ENCODE measurements at places on chromosomes 13 and 19.

- DNase-seq = no peak
Observed at GRCh38 chr13:106701771-106702341, 133.9 kb upstream of the ARGLU1 start.

- no peak for DNase-seq
Observed at GRCh38 chr13:38440666-38441065, 91.0 kb downstream of the UFM1 start.

- DNase-seq = no peak
Observed at GRCh38 chr19:38352611-38353010, 17.0 kb downstream of the CATSPERG start.

DNA sequence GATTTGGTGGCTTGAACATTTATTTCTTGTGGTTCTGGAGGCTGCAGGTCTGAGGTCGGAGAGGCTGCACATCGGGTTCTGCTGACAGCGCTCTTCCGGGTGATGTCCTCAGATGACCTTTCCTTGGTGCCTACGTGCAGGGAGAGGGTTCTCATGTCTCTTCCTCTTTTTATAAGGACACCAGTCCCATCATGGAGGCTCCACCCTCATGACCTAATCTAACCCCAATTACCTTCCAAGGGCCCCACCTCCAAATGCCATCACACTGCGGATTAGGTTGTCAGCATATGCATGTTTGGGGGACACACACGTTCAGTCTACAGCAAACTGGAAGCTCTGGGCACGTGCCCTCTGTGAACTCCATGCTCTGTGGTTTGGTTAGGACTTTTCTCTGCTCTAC is 338.6 kb downstream of the FGF9 start:
- DNase-seq = no peak

DNA sequence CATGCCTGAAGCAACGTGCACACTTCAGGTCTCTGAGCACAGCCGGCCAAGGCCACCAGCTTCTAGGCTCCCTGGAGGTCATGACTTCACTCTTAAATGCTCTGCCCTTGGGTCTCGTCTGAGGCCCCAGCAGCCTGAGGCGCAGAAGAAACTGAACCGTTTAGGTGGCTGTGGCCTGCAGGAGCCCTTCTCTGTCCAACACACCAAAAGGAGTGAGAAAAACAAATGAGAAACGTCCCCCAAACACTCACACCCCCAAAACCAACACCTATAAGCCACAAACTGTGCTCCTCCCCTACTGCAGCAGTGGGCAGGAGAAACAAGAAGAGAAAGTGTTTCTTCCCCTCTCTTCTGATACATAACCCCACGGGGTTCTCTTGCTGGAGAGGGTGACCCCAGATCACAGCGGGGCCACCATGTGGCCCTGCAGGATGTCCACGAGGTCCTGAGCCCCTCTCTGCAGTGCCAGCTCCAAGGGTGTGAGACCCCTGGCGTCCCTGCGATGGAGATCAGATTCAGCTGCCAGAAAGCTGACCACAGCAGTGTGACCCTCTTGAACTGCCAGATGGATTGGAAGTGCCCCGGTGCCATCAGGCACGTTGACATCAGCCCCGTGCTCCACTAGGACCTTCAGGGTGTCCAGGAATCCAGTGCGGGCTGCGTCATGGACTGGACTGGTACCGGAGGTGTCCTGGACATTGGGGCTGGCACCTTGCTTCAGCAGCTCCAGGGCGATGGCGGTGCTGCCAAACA is 1.0 kb upstream of the KRI1 start:
- DNase-seq = peak; percentile 70

DNA sequence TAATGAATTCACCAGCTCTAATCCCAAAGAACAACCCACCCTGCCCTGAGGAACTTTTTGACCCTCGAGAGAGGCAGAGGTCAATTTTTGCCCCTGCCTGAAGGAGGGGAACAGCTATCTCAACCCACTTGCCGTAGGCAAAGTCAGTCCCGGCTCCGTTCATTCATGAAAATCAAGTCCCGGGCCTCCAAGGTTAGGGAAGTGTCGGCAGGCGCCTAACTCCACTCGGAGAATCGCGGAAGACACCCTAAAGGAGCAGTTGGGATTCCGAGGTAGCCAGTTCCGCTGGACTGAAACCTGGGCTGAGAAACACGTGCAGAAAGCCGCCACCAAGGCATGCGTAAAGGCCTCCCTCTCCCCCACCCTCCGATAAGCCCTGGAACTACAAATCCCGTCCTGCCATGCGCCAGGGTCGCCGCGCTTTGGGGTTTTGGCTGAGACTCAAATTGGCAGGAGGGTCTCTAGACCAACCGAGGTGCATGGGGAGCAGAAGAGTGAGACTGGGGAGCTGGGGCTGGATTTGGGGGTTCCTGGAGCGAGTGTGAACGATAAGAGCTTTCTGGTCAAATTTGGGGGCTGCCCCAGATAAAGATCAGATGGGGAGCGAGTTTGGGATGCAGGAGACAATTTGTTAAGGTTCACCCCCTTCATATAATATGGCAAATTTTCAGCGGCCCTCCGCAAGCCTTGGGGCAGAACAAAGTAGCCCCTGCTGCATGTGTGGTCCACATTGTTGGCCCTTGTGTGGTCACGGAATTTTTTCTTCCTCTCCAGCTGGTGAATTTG is at the start of gene TNPO2:
TSS of gene TNPO2 (minus strand) at position 292 of the 786 bp plus-strand sequence. CDS start 2,955 bp downstream, outside the sequence.
- DNase-seq = peak; percentile 54

GRCh38 chr13:47869776-47870175 is 131.3 kb downstream of the SUCLA2 start:
- no peak for DNase-seq

- no peak for DNase-seq
Observed at GRCh38 chr13:106104281-106104901, 431.1 kb downstream of the EFNB2 start.

- no peak for DNase-seq
Observed at GRCh38 chr19:28881616-28882015, 331.3 kb downstream of the UQCRFS1 start.

DNA sequence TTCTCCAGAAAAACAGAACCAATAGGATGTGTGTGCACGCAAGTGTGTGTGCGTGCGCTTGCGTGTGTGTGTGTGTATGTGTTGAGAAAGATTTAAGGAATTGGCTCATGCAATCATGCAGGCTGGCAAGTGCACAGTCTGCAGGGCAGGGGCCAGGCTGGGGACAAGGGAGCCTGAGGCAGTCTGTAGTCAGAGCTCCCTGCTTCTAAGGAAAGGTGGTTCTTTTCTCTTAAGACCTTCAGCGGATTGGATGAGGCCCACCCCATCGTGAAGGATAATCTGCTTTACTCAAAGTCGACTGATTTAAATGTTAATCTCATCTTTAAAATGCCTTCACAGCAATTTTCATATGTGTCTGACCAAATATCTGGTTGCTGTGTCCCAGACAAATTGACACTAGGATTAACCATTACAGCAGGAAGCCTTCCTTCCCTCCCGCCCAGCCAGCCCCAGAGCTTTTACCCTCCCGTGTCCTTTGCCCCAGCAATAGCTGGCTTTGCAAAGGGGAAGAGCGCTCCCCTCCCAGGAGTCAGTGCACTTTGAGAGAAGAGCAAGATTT is 15.0 kb upstream of the NAXD start:
- no peak for DNase-seq

- DNase-seq = no peak
Observed at GRCh38 chr13:37392389-37392788, 206.2 kb downstream of the POSTN start.

DNA sequence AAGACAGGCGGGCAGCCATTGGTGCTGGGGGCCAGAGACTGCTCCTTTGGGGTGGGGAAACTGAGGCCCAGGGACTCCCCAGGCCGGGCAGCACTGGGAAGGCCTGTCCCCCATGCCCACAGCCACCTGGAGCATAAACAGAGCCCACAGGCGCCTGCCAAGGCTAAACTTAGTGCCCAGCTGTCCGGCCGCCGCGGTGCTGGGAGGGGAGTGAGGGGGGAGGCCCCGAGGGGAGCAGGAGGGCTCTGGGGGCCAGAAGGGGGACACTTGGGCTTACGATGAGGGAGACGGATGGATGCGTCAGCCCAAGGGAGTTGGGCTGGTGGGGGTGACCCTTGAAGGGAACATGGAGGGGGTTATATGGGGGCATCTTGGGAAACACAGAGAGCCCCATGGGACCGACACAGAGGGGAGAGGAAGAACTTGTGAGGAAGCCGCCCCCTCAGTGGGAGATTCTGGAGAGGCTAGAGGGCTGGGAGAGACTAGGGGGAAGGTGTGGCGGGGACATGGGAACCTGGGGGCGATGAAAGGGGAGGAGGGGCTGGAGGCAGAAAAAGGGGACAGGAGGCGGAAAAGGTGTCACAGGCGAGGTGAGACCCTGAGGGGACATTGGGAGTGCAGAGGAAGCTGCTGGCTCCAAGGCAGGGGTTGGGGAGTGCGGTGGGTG is 2.2 kb downstream of the CERS1 start:
- DNase-seq = no peak

- no peak for DNase-seq
Observed at GRCh38 chr19:43479961-43480561, 14.7 kb upstream of the LYPD3 start.

DNA sequence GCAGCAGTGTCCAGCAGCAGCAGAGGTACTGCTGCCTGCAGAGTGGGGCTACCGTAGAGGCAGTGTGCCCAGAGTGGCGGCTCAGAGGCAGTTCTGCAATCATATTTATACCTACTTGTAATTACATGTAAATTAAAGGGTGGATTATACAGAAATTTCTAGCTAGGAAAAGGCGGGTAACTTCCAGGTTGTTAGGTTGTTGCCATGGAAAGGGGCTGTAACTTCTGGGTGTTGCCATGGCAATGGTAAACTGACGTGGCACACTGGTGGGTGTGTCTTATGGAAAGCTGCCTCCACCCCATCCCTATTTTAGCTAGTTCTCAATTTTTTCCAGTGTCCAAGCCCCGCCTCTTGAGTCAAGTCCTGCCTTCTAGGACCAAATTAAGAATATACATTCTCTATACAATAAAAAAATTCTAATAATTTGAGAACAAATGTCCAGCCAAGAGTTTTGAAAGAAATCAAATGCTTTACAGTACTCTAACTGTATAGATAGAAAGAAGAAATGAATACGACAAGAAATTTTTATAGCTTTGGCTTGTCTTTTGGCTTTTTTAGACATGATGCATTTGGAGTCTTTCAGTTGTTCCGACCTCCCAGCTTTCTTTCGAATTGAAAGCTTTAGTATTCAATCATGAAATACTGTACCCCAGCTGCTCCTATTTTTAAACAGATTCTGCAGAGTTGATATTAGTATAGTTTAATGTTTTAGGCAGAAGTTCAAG is 816.6 kb downstream of the DIAPH3 start:
- no peak for DNase-seq

GRCh38 chr13:97849305-97849704 is 104.2 kb upstream of the IPO5 start:
- DNase-seq = no peak

- no peak for DNase-seq
Observed at GRCh38 chr19:29952646-29953045, 10.6 kb downstream of the URI1 start.

- no peak for DNase-seq
Observed at GRCh38 chr19:49781394-49781793, 14.6 kb downstream of the AP2A1 start.

- no peak for DNase-seq
Observed at GRCh38 chr13:31053091-31053490, 108.6 kb downstream of the HSPH1 start.

DNA sequence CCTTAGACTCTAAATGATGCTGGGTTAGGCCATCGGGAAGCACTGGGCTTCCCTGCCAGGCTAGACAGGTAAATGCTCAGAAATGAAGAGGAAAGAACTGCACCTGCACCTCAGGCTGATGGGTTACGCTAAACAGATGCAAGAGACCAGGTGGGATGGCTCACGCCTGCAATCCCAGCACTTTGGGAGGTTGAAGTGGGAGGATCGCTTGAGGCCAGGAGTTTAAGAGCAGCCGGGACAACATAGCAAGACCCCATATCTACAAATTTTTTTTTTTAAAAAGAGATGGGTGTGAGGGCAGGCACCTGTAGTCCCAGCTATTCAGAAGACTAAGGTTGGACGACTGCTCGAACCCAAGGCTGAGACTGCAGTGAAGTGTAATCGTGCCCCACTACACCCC is 634.7 kb downstream of the UQCRFS1 start:
- no peak for DNase-seq

DNA sequence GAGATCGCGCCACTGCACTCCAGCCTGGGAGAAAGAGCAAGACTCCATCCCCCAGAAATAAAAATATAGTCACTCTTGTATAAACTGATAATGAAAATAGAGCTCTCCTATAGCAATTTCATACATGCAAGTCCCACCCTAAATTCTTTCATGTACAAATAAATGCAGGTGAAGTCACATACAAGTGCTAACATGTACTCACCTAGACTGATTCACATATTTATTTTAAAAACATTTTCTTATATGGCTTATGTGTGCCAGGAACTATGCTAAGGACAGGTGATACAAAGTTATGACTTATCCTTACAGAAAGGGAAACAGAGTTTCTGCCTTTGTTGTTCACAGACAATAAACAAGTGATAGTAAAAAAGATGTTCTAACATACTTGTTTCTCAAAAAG is 32.0 kb downstream of the USP12 start:
- no peak for DNase-seq

- DNase-seq = no peak
Observed at GRCh38 chr13:96768524-96768923, 225.8 kb downstream of the OXGR1 start.

GRCh38 chr19:38388349-38389100 is at the start of gene SPRED3:
SPRED3 (plus strand) TSS chr19:38388697; CDS start chr19:38390303, 1,606 bp downstream.
- no peak for DNase-seq

DNA sequence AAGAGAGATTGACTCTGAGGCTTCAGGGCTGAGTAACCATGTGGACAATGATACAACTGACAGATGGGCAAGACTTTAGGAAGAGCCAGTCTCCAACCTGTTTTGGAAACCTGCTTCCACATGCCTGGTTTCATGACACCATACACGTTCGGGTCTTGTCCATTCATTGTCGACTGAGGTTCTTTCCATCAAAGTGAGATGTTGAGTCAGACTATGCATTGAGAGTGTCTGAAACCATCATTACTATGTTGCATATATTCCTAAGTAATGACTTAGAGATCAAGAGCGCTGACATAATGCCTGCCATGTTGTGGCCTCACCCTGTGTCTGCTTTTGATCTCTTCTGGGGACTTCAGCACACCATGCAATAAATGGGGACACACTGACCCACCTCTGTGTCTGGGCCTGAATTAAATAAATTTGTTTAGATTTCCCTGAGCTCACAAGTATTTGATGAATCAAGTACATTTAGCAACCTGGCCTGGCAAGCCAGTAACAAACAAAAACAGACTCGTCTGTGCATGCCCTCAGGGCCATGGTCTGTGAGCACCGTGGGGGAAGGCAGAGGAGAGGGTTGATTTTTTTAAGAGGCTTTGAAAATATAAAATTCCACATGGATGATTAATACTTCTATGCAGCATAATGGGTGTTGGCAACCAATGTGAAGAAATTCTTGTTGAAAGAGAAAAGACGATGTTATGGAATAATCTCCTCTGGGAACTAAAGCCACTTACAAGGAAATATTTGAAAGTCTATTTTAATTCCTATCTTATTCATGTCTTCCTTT is 49.9 kb upstream of the UBAC2 start:
- DNase-seq = no peak
